ENCODE measurements at places on chromosomes 6 and 20. TPM values are rescaled to one million over a fixed set of nuclear protein-coding genes. Genes with fewer than 3 reads are reported as not detected.

DNA sequence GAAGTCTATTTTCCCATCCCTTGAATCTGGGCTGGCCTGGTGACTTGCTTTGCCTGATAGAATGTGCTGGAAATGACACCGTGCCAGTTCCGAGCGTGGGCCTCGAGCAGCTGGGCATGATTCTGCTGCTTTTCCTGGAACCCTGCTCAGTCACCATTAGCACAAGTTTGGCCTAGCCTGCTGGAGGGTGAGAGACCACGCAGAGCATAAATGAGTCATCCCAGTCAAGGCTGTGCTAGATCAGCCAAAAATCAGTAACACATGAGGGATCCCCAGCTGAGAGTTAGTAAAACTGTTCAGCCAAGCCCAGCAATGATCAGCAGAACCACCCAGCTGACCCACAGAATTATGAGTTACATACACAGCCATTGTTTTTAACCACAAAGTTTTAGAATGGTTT lies 74.8 kb upstream of the TOP1 start:
- H3K36me3 ChIP-seq: no peaks in the 10 kb centered on the region
- H3K4me1 ChIP-seq: no peaks in the 10 kb centered on the region
- no peak for DNase-seq
- H3K27ac ChIP-seq: no peak overlapping the region
- H3K27me3 ChIP-seq: no peaks in the 10 kb centered on the region
- no peak overlapping the region for H3K4me3 ChIP-seq

- no peaks in the 10 kb centered on the region for H3K27me3 ChIP-seq
- no peak overlapping the region for H3K4me3 ChIP-seq
- DNase-seq: no peak
- peaks cover 55% of the 10 kb centered on the region for H3K36me3 ChIP-seq
- H3K4me1 ChIP-seq: no peaks in the 10 kb centered on the region
Measured at GRCh38 chr6:7604003-7604402, 14.0 kb downstream of the SNRNP48 start.

FOXA2 gene
- not detected for total RNA-seq

HRH3 gene
- total RNA-seq: not detected

DNA sequence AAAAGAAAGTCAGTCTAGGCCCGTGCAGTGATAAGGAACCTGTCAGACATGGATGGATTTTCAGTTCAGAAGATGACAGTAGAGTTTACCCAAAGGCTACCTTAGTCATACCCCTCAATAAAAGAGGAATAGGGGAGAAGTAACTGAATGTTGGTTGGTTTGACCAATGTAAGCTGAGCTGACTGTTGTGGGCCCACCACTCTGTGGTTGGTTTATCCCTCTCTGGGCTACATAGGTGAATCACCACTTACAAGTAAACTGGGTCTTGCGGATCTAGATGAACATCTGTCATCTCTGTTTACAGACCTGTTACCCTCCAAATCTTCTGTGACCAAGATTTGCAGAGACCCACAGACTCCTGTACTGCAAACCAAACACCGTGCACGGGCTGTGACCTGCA lies 37.2 kb upstream of the MYLK2 start:
- H3K4me1 ChIP-seq: no peaks in the 10 kb centered on the region
- H3K27ac ChIP-seq: no peak overlapping the region
- DNase-seq: no peak
- H3K36me3 ChIP-seq: no peaks in the 10 kb centered on the region

DNA sequence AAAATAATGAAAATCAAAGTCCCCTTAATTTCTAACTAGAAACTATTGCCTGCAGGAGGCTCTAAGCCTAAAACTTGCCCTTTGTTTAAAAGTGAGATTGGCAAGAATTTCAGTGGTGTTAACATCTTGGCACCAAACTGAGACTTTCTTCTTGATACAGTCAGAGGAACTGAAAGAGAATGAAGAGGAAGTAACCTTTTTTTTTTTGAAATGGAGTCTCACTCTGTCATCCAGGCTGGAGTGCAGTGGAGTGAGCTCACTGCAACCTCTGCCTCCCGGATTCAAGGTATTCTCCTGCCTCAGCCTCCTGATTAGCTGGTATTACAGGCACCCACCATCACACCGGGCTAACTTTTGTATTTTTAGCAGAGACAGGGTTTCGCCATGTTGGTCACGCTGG lies 3.6 kb downstream of the DOP1A start:
- H3K4me1 ChIP-seq: peaks cover 13% of the 10 kb centered on the region
- H3K27me3 ChIP-seq: no peaks in the 10 kb centered on the region
- H3K36me3 ChIP-seq: no peaks in the 10 kb centered on the region
- H3K27ac ChIP-seq: no peak overlapping the region
- no peak for DNase-seq
- H3K4me3 ChIP-seq: no peak overlapping the region

- no peaks in the 10 kb centered on the region for H3K4me1 ChIP-seq
- H3K27ac ChIP-seq: no peak overlapping the region
- no peaks in the 10 kb centered on the region for H3K36me3 ChIP-seq
- H3K27me3 ChIP-seq: peaks cover 5% of the 10 kb centered on the region
Measured at GRCh38 chr20:61958773-61959700, 106.6 kb downstream of the TAF4 start.

- DNase-seq: no peak
- no peaks in the 10 kb centered on the region for H3K4me1 ChIP-seq
Measured at GRCh38 chr20:63345328-63346100, 15.6 kb downstream of the CHRNA4 start.

CLVS2 gene
- not detected for total RNA-seq

GRCh38 chr6:168343239-168344150 lies 23.9 kb upstream of the DACT2 start:
- H3K27me3 ChIP-seq: no peaks in the 10 kb centered on the region
- H3K36me3 ChIP-seq: no peaks in the 10 kb centered on the region
- H3K4me1 ChIP-seq: no peaks in the 10 kb centered on the region
- DNase-seq: no peak
- H3K4me3 ChIP-seq: no peak overlapping the region
- no peak overlapping the region for H3K27ac ChIP-seq

DNA sequence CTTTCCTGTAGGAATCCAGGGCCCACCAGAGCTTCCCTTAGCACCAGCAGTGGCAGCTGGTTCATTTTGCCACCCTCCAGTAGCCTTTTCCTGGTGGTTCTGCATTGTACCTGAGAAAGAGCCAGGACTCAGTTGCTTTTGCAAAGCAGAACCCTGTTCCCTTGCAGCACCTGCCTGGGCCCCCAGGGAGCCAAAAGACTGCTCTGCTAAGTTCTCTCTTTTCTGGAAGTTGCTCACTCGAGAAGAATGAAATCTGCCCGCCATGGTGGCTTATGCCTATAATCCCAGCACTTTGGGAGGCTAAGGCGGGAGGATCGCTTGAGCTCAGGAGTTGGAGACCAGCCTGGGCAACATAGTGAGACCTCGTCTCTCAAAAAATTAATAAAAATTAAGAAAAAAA lies 24.0 kb downstream of the GHRH start:
- no peak overlapping the region for H3K4me3 ChIP-seq
- no peaks in the 10 kb centered on the region for H3K4me1 ChIP-seq
- no peaks in the 10 kb centered on the region for H3K27me3 ChIP-seq
- H3K27ac ChIP-seq: no peak overlapping the region
- no peak for DNase-seq

DNA sequence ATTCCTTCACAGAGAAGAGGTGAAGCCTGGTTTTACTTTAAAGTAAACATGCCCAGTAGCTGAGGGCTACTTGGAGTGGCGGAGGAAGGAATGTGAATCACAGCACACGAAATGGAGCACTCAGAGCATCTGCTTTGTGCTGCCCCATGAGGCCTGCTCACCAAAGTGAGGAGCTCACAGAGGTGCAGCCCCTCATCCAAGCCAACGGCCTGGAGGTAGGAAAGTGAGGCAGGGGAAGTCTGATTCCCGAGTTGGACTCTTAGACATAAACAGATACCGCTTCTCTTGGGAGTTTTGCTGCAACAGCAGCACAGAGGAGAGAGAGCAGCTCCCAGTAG lies 3.6 kb downstream of the YTHDF1 start:
- DNase-seq: no peak
- H3K4me1 ChIP-seq: peaks cover 48% of the 10 kb centered on the region
- peaks cover 37% of the 10 kb centered on the region for H3K36me3 ChIP-seq
- H3K4me3 ChIP-seq: no peak overlapping the region
- H3K27me3 ChIP-seq: no peaks in the 10 kb centered on the region

DNA sequence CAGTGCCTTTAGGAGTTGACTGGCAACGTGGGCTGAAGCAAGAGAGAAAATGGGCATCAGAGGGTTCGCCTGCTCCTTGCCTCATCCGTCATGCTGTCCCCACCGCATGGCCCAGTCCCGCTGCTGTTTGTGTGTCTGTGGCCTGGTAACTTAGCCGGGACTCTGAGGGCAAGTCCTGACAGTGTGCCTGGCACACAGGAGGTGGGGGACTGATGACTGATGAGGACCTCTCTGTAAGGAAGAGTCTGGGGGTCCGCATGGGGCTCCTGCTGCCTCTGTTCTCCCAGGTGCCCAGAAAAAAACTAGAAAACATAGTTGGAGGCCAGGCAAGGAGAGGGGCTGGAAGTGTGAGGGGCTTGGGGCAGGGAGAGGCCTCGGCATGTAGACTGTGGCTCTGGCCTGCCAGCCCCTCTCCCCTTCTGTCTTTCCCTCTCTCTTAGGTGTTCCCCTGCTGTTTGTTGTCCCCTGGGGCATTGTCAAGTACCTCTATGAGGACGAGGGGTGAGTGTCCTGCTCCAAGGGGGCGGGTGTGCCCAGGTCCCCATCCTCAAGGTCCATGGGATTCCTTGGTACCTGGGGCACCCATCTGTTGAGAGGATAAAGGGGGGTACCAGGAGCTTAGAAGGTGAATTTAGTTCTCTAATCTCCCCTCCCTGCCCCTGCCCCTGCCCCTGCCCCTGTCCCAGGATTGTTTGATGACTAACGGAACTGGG lies 29.5 kb downstream of the GLP1R start:
- H3K27ac ChIP-seq: no peak overlapping the region
- no peak for DNase-seq
- no peaks in the 10 kb centered on the region for H3K4me1 ChIP-seq

DNA sequence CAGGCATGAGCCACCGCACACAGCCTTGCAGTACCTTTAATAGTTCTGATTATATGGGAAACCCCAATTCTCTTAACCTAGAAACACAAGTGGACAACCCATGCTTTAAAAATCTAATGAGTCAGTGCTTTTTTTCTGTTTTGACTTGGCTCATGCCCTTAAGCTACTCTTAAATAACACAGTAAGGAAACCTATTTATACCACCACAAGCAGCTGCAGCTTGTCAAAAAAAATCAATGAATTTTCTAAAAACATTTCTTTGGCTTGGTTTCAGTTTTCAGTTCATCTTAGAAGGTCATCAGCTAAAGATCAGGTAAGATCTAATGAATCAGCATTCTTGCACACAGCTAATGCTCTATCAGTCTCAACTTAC lies 124.1 kb upstream of the DST start:
- no peaks in the 10 kb centered on the region for H3K4me1 ChIP-seq
- no peaks in the 10 kb centered on the region for H3K36me3 ChIP-seq
- H3K27me3 ChIP-seq: no peaks in the 10 kb centered on the region
- no peak for DNase-seq
- H3K4me3 ChIP-seq: no peak overlapping the region

GRCh38 chr20:63534427-63534830 lies 2.7 kb downstream of the PTK6 start:
- no peak overlapping the region for H3K4me3 ChIP-seq
- H3K36me3 ChIP-seq: no peaks in the 10 kb centered on the region
- no peak for DNase-seq
- peaks cover 23% of the 10 kb centered on the region for H3K4me1 ChIP-seq
- H3K27ac ChIP-seq: no peak overlapping the region
- H3K27me3 ChIP-seq: no peaks in the 10 kb centered on the region

DNA sequence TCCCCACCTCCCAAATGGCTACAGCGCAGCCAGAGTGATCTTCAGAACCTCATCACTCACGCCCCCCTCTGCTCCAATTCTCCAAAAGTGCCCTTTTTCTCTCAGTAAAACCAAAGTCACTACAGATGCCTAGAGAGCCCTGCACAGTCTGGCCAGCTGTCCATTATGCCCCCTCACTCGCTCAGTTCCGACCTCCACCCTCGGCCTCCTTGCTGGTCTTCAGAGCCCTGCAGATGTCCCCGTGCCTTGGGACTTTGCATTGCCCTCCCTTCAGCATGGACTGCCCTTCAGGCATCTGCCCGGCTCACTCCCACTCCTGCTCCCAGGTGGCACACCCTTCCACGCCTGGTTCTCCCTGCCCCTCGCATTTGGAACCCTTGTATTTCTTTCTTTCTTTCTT lies 1.1 kb upstream of the RAET1E start:
- peaks cover 7% of the 10 kb centered on the region for H3K4me1 ChIP-seq
- peaks cover 4% of the 10 kb centered on the region for H3K27me3 ChIP-seq
- DNase-seq: no peak
- H3K36me3 ChIP-seq: no peaks in the 10 kb centered on the region
- no peak overlapping the region for H3K4me3 ChIP-seq

BPIFB6 gene
- not detected for total RNA-seq

FOXF2 gene
- total RNA-seq: not detected

- H3K4me1 ChIP-seq: no peaks in the 10 kb centered on the region
- H3K36me3 ChIP-seq: no peaks in the 10 kb centered on the region
Measured at GRCh38 chr20:51127713-51128112, 104.8 kb upstream of the KCNG1 start.

DNA sequence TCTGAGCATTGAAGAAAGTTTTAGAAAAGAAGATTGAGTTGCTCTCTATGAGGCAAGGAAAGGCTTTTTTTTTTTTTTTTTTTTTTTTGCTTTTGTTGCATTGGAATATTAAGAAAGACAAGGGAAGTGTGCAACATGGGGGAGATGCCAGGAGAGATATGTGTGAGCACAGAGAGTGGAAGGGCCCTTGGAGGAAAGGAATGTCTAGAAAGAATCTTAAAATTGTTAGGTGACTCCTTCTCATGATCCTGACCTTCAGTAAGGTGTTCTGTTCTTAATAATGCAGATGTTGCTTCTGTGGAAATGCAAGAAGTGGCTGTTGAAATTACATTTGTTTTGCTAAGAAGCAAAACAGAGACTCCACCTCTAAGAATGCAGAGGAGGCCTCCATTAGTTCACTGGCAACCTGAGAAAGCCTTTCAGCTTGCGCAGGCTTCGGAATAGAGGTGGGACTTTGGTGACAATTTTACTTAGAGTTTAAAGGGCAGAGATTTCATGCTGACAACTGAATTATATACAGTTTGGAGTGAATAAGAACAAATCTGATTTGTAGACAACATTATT lies 118.0 kb upstream of the ASCC3 start:
- H3K27me3 ChIP-seq: no peaks in the 10 kb centered on the region
- H3K36me3 ChIP-seq: no peaks in the 10 kb centered on the region
- H3K4me3 ChIP-seq: no peak overlapping the region
- H3K4me1 ChIP-seq: no peaks in the 10 kb centered on the region

- H3K27ac ChIP-seq: no peak overlapping the region
- H3K4me3 ChIP-seq: no peak overlapping the region
- H3K4me1 ChIP-seq: no peaks in the 10 kb centered on the region
- H3K27me3 ChIP-seq: no peaks in the 10 kb centered on the region
Measured at GRCh38 chr6:64815718-64816117, 891.3 kb downstream of the EYS start.

GRCh38 chr20:35290186-35290886 lies 1.9 kb downstream of the FAM83C start:
- H3K4me3 ChIP-seq: no peak overlapping the region
- no peaks in the 10 kb centered on the region for H3K27me3 ChIP-seq
- no peaks in the 10 kb centered on the region for H3K4me1 ChIP-seq
- DNase-seq: no peak
- no peak overlapping the region for H3K27ac ChIP-seq
- H3K36me3 ChIP-seq: no peaks in the 10 kb centered on the region

NCR2 gene
- not detected for total RNA-seq

GRCh38 chr6:165988757-165989456 lies 178.7 kb downstream of the TBXT start:
- H3K27ac ChIP-seq: no peak overlapping the region
- no peaks in the 10 kb centered on the region for H3K27me3 ChIP-seq
- no peak overlapping the region for H3K4me3 ChIP-seq

Measured in CD8-positive, alpha-beta memory T cell (primary cell).